CD4-positive, alpha-beta T cell treated with Interleukin-4 for 1 hour (primary cell): ENCODE measurements at places on chromosomes 12 and 14.

- no peak for DNase-seq
Measured at GRCh38 chr12:116209503-116209902, 68.0 kb downstream of the MED13L start.

DNA sequence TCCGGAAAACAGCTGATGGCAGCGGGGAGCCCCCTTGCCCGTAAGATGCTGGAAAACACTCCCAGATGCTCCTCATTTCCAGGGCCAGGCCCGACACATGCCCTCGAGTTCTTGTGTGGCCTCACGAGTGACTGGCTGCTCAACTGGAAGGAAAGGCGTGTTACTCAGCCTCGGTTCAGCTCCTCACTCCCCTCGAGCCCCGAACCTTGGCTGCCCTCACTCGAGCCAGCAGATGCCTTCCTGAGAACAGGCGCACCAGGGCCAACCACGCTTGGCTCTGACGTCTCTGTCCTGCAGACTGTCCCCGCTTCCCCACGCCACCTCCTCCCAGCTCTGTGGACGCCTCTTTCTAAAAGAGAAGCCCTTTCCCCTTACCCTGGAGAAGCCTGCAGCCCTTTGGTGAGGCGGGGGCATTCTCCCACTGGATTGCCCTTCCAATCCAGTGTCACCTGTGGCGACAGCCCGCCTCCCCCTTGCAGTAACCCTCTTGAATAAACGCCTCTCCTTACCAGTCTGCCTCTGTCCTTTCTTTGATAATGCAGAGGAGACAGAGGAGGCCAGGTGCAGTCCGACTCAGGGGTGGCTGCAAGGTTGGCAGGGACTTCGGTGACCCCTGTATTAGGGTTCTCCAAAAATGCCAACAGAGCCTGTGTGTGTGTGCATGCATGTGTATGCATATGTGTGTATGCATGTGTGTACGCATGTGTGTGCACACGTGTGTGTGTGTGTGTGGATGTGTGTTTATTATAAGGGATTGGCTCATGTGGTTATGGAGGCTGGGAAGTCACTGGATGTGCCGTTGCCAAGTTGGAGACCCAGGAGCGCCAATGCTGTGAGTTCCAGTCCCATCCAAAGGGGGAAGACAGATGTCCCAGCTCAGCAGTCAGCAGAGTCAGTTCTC, 166.3 kb downstream of the KIF26A start:
- DNase-seq: no peak

- peak; percentile 68 for DNase-seq
Measured at GRCh38 chr12:121637231-121637914, 11.0 kb downstream of the ORAI1 start.

GRCh38 chr14:103362780-103363179, 22.4 kb upstream of the MARK3 start:
- DNase-seq: no peak

- no peak for DNase-seq
Measured at GRCh38 chr14:40870252-40870651, 736.4 kb upstream of the LRFN5 start.

- no peak for DNase-seq
Measured at GRCh38 chr14:93426750-93427149, 4.0 kb upstream of the UNC79 start.

- no peak for DNase-seq
Measured at GRCh38 chr12:99596762-99597161, 50.8 kb upstream of the GARIN6 start.

DNA sequence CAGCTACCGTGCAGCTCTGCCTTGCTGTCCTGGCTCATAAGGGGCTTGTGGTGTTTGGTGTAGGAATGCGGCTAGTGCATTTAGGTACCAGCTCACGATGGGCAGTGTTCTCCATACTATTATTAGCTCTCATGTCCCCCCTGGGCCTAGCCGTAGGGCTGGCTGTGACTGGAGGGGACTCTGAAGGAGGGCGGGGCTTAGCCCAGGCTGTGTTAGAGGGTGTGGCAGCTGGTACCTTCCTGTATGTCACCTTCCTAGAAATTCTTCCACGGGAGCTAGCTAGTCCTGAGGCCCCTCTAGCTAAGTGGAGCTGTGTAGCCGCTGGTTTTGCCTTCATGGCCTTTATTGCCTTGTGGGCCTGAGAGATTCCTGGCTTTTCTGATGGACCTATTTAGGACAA, 2.1 kb downstream of the SLC39A2 start:
- no peak for DNase-seq

DNA sequence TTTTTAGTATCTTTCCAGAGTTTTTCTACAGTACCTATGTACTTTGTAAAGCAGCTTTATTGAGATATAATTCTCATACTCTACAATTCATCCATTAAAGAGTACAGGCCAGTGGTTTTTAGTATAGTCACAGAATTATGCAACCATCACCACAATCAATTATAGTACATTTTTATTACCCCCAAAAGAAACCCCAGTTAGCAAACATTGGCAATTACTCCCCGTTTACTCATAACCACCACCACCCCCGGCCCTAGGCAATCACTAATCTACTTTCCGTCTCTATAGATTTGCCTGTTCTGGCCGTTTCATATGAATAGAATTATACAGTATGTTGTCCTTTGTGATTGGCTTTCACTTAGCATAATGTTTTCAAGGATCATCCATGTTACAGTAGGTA, 119.8 kb downstream of the KICS2 start:
- DNase-seq: no peak

- DNase-seq: no peak
Measured at GRCh38 chr14:92391726-92392125, 68.8 kb downstream of the SLC24A4 start.

- no peak for DNase-seq
Measured at GRCh38 chr12:106878804-106879203, 76.9 kb upstream of the TMEM263 start.

DNA sequence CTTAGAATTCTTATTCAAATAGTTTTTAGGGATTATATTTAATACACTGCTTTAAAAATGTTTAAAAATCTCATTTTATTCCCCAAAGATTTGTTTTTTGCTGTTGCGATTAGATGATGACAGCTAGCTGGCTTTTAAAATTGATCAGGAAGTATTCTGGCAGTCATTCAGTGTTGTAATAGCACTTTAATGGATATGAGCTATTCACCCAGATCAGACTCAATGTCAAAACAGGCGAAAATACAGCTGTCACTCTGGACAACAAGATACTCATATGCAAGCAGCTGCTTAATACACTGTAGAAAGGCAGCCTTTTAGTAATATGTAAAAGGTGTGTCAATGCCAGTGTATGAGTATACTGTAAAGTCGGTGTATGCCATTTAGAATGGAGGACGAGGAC, 91.7 kb downstream of the NPAS3 start:
- no peak for DNase-seq

DNA sequence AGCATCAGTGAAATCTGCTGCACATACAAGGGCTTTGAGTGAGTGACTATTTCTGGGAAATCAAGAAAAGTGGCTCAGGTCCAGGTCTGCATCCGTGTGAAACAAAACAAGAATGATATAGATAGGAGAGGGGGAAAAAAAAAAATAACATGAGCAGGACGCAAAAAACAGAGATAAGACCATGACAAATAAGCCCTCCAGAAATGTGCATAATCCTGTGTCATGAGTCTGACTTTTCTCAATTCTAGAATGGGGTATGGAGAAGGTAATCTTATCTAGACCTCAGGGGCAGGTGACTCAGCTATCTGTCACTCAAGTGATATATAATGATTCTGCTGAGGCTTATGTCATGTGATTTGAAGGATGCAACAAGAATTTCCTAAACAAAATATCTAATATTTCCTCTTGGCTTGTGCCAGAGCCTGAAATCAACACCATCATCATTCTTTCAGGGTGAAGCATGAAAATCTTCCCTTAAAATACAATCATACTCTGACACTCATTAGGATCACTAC, 250.0 kb downstream of the PHLDA1 start:
- DNase-seq: no peak
